Epithelial cell of proximal tubule (primary cell): ENCODE measurements at places on chromosomes 4 and X. TPM values are rescaled to one million over a fixed set of nuclear protein-coding genes. Genes with fewer than 3 reads are reported as not detected.

MAP9 gene
- total RNA-seq: 7.5 and 9.8 TPM in 2 replicates

CACNA1F gene
- 0.12 TPM in 1 of 2 replicates, not detected in the other for total RNA-seq

MAGEA2B gene
- total RNA-seq: not detected in 2 replicates

CXCL10 gene
- 0.29 TPM in 1 of 2 replicates, not detected in the other for total RNA-seq

FRYL gene
- 22.5 and 31.3 TPM in 2 replicates for total RNA-seq

CXCL9 gene
- not detected in 2 replicates for total RNA-seq

HSFX4 gene
- total RNA-seq: not detected in 2 replicates

CSTF2 gene
- total RNA-seq: 19.8 and 37.4 TPM in 2 replicates

DNA sequence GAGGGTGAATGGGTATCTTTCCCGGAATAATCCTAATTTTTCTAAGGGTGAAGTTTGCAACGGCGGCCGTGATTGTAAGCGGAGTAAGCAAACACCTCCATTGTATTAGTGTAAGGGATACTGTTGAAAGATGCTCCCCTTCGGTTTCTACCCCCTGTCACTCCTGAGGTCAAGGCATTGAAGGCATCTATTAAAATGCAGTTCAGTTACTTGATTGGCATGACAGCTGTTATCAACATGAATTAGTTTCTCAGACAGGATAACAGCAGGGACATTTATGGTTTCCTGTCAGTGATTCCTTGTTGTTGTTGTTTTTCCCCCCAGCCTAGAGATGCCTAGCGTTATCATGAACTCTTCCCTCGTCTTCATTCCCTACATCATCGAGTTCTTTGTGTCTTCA is 552 bp downstream of the SLC25A14 start:
- no peak for DNase-seq

DNA sequence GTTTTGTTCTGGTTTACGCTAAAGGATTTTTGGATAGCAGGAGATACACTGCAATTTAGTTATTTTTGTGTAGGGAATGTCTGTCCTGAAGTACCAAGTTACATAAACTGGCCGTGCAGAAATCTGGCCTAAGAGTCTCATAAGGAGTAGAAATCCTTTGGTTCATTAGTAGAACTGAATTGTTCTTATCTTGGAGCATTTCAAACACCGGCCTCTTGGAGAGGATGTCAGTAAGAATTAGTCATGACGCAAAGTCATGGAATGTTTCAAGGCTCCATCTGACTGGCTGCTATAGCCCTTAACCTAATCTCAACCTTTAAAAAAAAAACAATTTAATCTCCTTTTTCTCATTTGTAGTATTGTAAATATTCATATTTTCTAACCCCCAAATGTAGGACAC is 15.2 kb downstream of the PDLIM3 start:
- DNase-seq: no peak

- no peak for DNase-seq
Measured at GRCh38 chr4:88731381-88731780, 33.8 kb upstream of the NAP1L5 start.

DNA sequence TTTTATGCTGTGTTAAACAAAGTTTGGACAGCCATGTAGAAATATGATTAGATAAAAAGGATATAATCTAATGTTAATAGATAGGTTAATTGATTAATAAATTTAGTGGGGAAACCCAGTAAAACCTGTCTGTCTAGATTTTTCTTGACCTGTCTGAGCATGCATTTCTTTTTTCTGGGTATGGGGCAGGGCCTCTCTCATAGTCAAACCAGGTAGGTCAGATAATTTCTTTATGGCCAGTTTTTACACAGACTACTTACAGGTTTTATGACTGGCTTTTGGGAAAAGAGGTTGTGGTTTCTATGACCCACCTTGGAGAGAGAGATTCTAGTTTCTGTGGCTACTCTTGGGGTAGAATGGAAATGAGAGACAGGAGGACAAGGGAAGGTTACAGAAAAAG is 135.6 kb upstream of the EPHA5 start:
- DNase-seq: no peak

DNA sequence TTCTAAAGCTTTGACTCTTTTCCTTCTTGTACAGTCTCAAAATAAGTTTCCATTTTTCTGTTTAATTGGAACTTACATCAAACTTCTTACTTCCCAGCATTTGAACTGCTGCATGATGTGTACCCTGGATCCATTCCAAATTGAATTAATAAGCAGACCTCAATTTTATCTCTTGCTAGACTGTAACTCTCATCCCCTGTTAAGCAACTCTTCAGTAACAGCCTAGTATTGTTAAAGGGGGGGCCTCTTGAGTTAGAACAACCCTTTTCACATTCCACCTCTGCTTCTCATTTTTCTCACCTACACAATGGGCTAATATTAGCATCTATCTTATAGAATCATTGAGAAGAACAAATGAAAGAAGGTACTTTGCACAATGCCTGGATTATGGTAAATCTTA is 169.4 kb downstream of the IL1RAPL1 start:
- DNase-seq: no peak

- DNase-seq: no peak
Measured at GRCh38 chr4:181548873-181549575, 694.2 kb upstream of the TENM3 start.

- DNase-seq: no peak
Measured at GRCh38 chr4:128633067-128633466, 176.4 kb upstream of the JADE1 start.

- no peak for DNase-seq
Measured at GRCh38 chr4:7939377-7940108, at the start of gene AFAP1. Gene AFAP1, minus strand, starts transcription at chr4:7939861. Its CDS starts 67,783 bp downstream, at chr4:7872078.

DNA sequence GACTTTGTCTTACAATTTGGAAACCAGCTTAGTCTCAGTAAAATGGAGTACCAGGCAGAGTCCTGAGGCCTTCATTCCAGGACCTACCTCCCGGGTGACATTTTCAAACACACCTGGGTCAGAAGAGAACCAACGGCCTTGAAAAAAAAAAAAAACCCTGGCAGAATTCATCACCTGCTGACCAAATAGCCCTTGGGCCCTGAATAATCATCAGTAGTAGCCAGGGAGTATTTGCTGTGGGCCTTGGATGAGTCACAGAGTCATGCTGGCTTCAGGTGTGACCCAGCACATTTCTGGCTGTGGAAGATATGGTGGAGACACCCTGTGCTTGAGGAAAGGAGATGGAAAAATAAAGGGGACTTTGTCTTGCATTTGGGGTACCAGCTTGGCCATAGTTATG is 92.2 kb downstream of the LPAR4 start:
- no peak for DNase-seq

DNA sequence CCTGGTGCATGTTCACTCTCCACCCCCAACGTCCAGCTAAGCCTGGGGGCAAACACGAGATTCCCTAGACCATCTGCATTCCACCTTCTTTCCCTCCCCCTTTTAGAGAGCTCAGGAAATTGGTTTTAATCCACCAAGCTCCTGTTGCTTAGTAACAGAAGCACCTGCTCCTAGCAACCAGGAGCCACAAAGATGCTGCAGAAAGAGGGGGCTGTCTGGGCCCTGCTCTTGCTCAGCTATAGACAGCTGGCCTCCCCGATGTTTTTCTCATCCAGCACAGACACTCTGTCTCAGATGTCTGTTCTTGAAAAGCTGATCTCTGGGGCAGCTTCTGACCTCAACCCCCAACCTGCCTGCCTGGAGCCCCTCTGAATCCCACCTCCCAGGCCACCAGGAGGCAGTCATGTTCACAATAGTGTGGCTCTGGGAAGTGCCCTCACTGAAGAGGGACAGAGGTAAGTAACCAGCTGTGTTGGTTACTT is 71.5 kb downstream of the SLC16A2 start:
- no peak for DNase-seq

DNA sequence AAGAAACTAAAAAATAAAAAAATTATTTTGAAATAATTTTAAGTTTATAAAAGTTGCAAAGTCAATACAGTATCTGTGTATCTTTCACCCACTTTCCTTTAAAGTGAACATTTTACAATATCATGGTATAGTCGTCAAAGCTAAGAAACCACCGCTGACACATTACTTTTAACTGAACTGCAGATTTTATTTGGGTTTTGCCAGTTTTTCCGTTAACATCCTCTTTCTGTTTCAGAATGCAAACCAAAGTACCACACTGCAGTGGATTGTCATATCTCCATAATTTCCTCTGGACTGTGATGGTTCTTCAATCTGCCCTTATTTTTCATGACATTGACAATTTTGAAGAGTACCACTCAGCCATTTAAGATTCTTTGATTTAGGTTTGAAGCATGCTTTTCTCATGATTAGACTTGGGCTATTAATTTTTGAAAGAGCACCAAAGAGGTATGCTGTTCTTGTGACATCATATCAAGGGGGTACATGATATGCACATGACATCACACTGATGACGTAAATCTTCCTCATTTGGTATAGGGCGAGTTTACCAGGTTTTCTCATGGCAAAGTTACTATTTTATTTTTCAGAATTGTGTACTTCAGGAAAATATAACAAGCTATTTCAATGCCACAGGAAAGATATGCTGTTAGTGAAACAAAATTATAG is 3.6 kb upstream of the CXCL1 start:
- DNase-seq: no peak

DNA sequence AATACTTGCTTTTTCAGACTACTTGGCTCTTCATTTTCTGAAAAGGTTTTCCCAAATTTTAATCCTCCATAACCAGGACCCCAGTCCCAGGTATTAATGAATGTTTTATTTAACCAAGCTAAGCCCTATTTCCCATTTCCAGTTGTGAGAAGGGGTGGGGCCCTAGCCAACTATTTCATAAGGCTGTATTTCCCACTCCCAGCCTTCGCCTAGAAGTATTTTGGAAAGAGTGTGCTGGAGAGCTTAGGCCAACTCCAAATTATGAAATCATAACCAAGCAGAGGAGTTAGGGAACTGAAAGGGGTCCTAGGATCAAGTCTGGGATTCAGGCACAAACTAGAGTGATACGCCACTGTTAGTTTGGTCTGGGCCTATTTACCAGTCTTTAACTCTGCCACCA is 148.4 kb upstream of the GPC4 start:
- no peak for DNase-seq

DNA sequence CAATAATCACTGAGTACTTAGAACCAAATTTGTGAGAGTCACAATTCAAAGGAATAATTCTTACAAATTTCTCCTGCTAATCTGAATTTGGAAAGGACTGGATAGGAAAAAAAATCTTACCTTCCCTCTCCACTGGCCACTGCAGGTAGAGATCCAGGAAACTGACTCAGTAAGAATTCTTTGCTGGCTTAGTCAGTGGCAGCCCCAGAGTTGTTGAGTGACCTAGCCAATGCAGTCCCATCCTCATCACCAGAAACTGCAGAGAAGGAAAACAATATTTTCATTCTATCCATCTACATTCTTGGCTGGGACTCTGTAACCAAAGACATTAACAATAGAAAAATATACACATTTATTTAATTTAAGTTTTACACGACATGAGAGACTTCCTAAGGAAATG is 572.0 kb downstream of the ADGRL3 start:
- no peak for DNase-seq

DNA sequence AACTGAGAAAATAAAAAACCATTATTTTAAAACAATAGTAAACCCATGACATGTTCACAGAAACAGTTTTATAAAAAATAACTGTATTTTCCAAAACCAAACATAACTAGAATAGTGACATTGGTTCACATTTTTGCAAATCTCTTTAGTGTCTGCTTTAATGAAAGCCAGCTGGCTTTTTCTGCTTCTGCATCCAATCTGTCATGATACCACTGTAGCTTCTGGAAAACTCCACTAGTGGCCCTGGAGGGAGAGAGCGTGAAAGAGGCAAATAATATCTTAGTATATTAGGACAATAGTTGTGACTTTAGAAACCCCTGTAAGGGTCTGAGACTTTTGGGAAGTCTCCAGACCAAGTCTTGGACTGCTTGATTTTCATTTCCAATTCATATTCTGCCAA is 31.1 kb downstream of the FGFBP1 start:
- no peak for DNase-seq

DNA sequence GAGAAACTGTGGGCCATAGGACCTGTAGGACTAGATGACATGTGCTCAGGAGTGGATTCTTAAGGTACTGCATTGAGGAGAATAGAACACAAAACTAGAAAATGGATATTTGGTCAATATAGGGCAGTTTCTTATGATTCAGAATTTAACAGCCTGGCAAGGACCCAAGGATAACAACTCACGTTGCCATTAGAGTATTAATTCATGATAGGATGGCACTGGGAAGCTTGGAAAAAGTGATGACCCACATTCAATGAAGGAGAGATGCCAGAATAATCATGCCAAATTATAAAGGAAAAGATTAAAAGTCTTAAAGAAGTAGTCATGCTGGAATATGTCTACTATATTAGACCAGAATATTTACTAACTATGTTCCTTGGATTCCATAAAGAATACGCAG is 594.5 kb downstream of the ANKRD50 start:
- no peak for DNase-seq

GRCh38 chr4:76498550-76498949 is 63.5 kb downstream of the SHROOM3 start:
- DNase-seq: no peak

DNA sequence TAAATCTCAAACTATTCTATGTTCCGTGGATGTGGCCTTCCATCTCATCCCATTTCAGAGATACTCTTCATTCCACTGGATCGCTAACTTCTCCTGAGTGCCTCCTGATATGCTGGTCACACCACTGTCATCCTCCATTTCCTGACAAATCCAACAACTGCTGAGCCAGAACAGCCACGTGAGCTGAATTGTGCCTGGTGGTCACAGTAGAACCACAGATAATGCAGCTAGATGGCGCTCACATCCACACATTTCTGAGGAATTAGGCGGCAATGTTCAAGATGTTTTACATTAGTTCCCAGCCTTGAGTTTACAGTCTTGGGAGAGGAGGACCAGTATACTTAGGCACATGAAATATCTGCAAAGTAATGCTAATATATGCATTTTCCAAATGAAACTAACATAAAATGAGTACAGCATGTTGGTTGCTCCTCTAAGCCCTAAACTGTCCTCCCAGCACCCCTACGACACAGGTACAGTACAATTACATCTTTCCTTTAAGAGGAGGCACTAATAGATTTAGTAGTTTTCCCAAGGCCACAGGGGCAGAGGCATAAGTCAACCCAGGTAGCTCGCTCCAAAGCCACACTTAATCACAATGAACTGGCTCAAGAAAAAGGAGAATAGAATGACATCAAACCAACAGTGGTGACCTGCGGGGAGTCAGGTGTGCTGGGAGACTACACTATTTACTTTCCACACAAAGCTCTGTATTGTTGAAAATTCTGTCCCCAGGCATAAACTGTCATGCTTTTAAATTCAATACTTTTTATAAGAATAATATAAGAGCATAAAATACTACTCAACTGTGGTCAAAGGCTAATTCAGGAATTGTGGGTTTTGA is 134.2 kb downstream of the CHIC2 start:
- DNase-seq: peak; percentile 55

- DNase-seq: no peak
Measured at GRCh38 chrX:132127743-132128142, at the start of gene FRMD7. Gene FRMD7, minus strand, starts transcription at chrX:132128020. Its CDS starts 176 bp downstream, at chrX:132127844.
